ENCODE measurements at places on chromosomes 6 and 20. TPM values are rescaled to one million over a fixed set of nuclear protein-coding genes. Genes with fewer than 3 reads are reported as not detected.
A peak's percentile ranks its signal among the peaks of the same experiment; 100 is the strongest.

GRCh38 chr6:157774153-157775135, 48.6 kb upstream of the SNX9 start:
- no peak for DNase-seq

DNA sequence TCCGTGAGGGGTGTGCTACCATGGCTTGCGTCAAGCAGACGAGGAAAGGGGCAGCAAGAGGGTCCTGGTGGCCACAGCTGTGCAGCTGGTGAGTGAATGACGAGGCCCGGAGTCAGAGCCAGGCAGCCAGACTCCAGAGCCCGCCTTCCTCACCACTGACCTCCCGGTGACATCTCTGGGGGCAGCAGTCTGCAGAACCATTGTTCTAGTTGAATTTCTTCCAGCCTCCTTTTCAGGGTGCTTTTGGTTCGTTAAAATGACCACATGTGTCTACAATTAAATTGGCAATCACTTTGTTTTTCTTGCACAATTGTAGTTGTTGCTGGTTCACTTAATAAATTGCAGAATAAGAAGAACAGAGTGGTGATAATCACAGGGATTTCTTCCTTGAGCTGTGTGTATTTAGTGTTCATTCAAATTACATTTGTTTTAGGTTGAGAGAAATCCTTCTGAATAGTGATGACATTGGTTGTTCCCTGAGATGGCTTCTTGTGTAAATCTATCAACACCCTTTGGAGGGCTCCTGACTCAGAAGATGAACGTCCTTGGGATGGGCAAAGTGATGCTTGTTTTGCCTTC, 96.4 kb downstream of the TULP4 start:
- DNase-seq = peak; percentile 85

Gene CST4
- not detected for total RNA-seq

DNA sequence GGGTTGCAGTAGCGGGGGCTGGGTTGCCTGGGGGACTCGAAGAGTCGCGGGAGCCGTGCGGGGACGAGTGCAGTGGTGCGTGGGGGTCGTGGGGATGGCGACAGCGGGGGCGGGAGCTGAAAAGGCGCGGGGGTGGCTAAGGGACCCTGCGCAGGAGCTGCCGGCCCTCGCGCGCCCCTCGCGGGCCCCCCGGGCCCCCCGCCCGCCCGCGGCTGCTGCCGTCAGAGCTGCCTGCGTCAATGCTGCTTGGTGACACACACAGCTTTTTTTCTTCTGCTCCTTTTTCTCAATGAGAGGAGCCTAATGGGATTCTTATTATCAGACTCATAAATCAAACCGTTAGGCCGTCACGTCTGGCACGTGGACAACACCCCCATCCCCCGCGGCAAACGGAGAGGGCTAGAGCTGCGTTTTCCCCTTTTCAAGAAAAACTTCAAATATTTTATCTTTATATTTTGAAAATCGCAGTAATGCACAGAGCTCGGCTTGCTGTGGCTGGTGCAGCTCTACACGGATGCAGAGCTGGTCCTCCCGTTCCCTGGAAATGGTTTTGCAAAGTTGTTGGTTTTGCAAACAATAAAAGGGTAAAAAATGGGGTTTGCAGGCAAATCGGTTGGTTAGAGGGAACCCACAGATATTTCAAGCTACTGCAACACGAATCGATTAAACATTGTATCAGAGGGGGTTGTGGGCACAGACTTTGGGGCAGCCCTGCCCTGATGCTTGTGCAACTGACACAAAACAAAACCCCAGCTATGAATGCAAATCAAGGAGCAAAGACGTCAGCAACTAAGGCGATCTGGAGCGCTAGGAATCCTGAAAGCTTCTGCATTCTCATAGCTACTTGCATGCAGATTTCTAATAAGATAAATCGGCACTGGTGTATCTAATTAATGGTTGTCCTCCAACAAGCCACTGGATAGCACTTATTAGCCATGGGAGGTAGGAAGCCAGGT, 161.4 kb downstream of the TBXT start:
- peak; percentile 88 for DNase-seq

DNA sequence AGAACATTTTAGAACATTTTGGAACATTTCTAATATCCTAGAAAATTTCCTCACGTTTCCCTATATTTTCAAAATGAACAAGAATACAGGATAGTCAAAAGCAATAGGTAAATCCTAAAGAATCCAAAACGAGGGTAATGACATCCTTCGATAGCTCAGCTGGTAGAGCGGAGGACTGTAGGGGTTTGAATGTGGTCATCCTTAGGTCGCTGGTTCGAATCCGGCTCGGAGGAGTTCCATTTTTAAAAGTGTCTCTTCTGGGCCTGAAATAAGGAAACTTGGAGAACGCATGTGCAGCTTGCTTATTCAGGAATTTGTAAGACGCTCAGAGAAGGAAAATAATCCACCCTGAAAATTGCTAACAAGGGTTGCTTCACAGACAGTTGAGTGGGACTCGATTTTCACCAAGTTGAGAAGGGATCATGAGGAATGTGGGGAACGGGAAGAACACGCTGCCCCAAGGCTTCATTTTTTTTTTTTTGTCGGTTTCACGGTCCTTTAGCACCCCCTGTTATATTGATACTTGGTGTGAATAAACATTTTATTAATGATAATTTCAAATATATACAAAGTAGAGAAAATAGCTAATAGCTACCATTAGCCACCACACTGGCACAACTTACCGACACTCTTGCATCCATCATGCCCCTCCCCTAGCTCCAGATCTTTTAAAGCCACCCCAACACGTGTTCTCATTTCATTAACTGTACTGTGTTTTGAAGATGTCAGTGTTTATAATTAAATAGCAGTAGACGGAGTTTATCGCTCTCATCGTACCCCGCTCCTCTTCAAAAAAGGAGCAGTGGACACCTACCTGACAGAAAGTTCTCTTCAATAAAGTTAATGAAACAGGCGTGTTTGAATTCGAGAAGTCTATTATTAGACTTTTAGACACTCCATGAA, 1.8 kb upstream of the ABT1 start:
- DNase-seq = no peak

Gene OR12D1
- not detected for total RNA-seq

GRCh38 chr6:148746363-148747144, at the start of gene UST:
Gene UST, plus strand, starts transcription at chr6:148747030. Its CDS starts 401 bp downstream, at chr6:148747431.
- DNase-seq = peak; percentile 95

Gene RWDD1
- total RNA-seq = 55.1 TPM

DNA sequence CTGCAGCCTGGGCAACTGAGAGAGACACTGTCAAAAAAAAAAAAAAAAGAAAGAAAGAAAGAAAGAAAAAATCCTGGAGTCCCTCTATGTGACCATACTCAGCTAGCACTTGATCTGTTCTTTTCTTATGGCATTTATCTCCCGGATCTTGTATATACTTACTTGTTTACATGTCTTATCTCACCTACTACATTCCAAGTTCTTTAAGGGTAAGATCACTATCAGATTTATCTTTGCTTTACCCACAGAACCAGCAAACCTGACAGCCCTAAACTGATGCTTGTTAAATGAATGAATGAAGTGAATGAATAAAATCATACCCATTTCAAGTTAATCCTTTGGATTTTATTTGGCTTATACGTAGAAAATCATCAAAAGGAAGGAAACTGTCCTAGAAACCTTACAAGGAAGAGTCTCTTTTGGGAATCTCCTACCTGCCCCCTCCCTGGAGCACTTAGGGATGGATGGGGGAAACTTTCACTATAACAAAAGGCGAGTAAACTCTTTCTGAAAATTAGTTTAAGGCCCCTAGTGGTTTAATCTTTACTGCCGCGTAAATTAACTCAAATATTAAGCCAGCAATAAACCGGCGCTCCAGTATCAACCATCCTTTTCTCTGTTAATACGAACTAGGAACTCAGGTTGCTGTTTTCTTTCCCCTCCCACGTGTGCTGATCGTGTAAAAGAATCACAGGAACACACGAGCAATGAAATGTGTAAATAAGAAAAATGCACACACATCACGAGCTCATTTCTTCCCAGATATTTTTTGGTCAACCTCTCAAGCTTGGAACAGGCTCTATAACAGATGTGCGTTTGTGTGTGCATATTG, 1.3 kb upstream of the UTRN start:
- no peak for DNase-seq

Gene GTF3C6
- 63.8 TPM for total RNA-seq

All from posterior vena cava (tissue), 2 donors.